Vagina (tissue), 2 donors: ENCODE measurements at places on chromosomes 1 and 21.
A peak's percentile ranks its signal among the peaks of the same experiment; 100 is the strongest.

DNA sequence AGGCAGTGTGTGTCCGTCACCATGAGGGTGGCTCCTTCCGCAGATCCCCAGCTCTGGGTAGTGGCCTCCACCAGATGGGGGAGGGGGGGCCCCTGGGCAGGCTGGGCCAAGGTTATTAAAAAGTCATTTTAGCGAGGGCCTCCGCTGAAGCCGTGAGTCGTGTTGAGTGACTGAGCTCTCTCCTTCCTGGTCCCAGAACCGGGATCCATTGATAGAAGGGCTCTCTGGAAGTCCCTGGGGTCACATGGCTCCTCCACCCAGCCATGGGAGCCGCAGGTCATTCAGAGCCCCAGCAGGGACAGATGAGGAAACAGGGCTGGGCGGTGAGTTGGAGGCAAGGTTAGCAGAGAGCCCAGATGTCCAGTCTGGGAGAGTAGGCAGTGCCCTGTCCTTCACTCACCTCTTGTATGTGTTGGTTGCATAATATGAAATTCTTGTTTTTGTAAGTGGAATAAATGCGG is 12.9 kb downstream of the MIIP start:
- H3K27ac ChIP-seq: no peak overlapping the region
- no peak overlapping the region for H3K4me3 ChIP-seq
- DNase-seq: no peak
- no peaks in the 10 kb centered on the region for H3K27me3 ChIP-seq

DNA sequence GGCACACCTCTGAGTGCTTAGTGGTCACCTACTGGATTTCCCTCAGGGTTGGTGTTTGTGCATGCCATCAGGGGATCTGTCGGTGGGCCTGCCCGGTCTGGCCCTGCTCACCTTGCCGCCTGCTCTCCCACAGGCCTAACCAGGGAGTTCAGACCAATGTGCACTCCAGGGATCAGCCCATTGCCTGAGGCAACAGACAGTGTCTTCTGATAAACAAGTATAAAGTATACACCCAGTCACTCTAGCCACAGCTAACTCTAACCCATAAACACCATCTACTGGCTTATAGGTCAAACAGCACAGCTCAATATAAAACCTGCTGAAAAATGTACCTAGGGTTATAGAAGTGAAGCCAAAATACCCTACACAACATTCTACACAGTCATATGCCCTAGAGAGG is 1300.0 kb downstream of the PLA2G4A start:
- no peaks in the 10 kb centered on the region for H3K4me1 ChIP-seq
- H3K36me3 ChIP-seq: no peaks in the 10 kb centered on the region
- no peak overlapping the region for H3K27ac ChIP-seq
- DNase-seq: no peak

GRCh38 chr1:46137916-46138315 is 5.5 kb upstream of the PIK3R3 start:
- H3K27me3 ChIP-seq: no peaks in the 10 kb centered on the region
- peak; percentile 25 for DNase-seq
- H3K4me1 ChIP-seq: peaks cover 13% of the 10 kb centered on the region
- no peak overlapping the region for H3K27ac ChIP-seq

- H3K27ac ChIP-seq: peak overlapping the region; percentile 92
- H3K36me3 ChIP-seq: no peaks in the 10 kb centered on the region
- no peak for DNase-seq
- no peak overlapping the region for H3K4me3 ChIP-seq
- H3K4me1 ChIP-seq: peaks cover 85% of the 10 kb centered on the region
Measured at GRCh38 chr1:201917362-201918033, 28.8 kb downstream of the SHISA4 start.

DNA sequence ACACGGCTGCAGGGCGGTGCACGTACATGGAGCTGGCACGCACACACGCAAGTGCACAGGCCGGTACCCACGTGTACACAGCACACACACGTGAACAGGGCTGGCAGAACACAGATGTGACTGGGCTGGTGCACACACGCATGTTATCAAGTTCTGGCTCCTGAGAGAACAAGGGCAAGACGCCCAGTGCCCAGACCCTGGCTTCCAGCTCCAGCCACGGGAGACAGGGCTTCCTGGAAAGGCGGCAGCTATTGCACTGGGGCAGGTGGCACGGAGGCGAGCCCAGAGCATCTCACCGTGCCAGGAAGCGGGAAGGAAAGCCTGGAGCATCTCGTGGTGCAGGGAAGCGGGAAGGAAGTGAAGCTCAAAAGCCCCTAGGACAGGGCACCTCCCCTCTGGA is 5.9 kb downstream of the SDF4 start:
- H3K27ac ChIP-seq: no peak overlapping the region
- H3K27me3 ChIP-seq: no peaks in the 10 kb centered on the region
- H3K36me3 ChIP-seq: no peaks in the 10 kb centered on the region

DNA sequence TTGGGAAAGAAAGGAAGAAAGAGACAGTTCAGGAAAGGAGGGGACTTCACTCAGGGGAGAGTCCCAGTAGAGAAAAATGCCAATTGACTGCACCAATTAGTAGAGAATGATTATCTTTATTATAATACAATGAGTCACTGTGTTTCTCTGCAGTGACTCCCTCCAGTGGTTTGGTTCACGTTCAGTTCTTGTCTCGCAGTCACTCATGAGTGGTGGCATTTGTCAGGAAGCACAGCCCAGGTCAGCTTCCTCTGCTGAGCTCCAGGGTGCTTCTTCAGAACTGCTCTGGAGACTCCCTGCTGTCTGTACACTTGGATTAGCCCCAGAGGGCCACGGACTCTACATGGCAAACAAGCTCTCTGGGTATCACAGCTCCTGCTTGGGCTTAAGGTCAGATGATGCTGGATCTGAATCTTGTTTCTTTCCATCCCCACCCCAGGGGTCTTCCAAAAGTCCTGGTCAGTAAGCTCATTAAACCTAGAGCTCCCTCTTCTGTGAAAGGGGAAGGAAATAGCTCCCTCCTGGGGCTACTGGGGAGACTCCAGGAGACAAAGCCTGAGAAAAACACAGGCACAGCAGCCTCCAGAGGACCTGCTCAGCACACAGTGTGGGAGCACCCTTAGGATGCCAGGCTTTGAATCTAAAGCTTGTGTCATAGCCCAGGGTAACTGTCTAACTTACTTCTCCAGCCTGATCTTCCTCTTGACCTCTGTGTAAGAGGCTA is 619.0 kb downstream of the AJAP1 start:
- no peak overlapping the region for H3K27ac ChIP-seq
- no peaks in the 10 kb centered on the region for H3K27me3 ChIP-seq
- H3K36me3 ChIP-seq: no peaks in the 10 kb centered on the region
- no peak for DNase-seq

DNA sequence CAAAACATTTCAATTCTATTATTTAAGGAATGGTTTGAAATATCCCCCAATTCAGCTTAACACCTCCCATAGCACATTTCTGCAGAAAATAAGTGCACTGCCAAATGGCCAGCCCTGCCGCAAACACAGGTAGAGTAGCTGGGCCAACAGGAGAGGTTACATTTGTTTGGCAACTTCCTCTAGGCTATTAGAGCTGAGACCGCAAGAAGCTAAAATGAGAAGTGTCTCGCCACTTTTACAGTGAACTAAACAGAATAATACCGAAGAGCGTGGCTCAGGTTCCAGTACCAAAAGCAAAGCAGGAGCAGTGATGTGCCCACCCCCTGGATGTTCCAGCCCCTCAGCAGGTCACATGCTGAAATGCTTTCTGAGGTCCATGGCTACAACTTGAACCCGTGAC is 154.5 kb upstream of the PKN2 start:
- no peaks in the 10 kb centered on the region for H3K27me3 ChIP-seq
- H3K4me1 ChIP-seq: no peaks in the 10 kb centered on the region

- H3K4me1 ChIP-seq: peaks cover 12% of the 10 kb centered on the region
- H3K36me3 ChIP-seq: no peaks in the 10 kb centered on the region
- no peak for DNase-seq
Measured at GRCh38 chr1:174166530-174167264, 7.4 kb downstream of the RABGAP1L start.

DNA sequence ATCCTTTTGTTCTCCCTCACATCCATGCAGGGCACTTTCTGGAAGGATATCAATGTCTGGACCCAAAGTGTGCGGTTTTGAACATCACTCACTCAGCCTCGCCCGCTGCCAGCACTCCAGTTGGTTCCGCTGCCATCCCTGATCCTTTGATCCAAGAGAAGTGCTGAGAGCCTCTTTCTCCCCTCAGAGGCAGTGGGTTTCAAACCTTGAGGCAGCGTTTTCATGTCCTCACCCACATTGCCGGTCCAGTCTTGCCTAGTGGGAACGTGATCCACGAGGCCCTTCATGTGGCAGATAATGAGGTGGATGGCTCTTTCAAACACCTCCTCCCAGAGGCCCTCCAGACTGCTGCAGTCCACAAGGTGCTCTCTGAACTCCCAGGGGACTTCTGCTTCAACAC is 122.2 kb downstream of the ACTL8 start:
- no peaks in the 10 kb centered on the region for H3K36me3 ChIP-seq
- H3K4me3 ChIP-seq: no peak overlapping the region
- H3K27ac ChIP-seq: no peak overlapping the region
- no peak for DNase-seq
- no peaks in the 10 kb centered on the region for H3K4me1 ChIP-seq

GRCh38 chr1:178011864-178012503 is 42.1 kb upstream of the SEC16B start:
- H3K27ac ChIP-seq: no peak overlapping the region
- no peaks in the 10 kb centered on the region for H3K4me1 ChIP-seq
- no peak overlapping the region for H3K4me3 ChIP-seq

GRCh38 chr1:34319218-34319617 is 142.5 kb downstream of the C1orf94 start:
- DNase-seq: no peak
- H3K36me3 ChIP-seq: no peaks in the 10 kb centered on the region
- H3K4me3 ChIP-seq: no peak overlapping the region
- H3K27ac ChIP-seq: no peak overlapping the region
- no peaks in the 10 kb centered on the region for H3K4me1 ChIP-seq
- no peaks in the 10 kb centered on the region for H3K27me3 ChIP-seq

GRCh38 chr1:232844791-232845190 is 39.6 kb downstream of the MAP10 start:
- no peak for DNase-seq
- H3K36me3 ChIP-seq: no peaks in the 10 kb centered on the region
- H3K4me1 ChIP-seq: no peaks in the 10 kb centered on the region
- H3K4me3 ChIP-seq: no peak overlapping the region
- H3K27me3 ChIP-seq: no peaks in the 10 kb centered on the region

DNA sequence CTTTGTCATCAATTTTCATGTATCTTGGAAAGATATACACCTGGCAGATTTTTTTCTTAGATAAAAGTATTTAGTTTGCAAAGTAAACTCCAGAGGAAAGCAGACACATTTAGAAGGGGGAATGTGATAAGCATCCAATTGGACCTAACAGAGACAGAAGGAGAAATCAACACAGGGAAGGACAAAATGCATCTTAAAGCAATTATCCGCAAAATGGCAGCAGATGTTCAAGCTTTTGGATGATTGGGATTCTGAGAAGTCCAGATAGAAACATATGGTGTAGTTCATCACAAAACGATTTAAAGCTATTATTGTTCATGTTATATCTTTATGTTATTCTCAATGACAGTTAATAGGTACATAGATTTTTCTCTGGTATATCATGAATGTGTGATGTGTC is 1153.1 kb upstream of the B3GALT2 start:
- no peaks in the 10 kb centered on the region for H3K36me3 ChIP-seq
- no peak for DNase-seq
- no peaks in the 10 kb centered on the region for H3K27me3 ChIP-seq
- H3K4me1 ChIP-seq: no peaks in the 10 kb centered on the region

DNA sequence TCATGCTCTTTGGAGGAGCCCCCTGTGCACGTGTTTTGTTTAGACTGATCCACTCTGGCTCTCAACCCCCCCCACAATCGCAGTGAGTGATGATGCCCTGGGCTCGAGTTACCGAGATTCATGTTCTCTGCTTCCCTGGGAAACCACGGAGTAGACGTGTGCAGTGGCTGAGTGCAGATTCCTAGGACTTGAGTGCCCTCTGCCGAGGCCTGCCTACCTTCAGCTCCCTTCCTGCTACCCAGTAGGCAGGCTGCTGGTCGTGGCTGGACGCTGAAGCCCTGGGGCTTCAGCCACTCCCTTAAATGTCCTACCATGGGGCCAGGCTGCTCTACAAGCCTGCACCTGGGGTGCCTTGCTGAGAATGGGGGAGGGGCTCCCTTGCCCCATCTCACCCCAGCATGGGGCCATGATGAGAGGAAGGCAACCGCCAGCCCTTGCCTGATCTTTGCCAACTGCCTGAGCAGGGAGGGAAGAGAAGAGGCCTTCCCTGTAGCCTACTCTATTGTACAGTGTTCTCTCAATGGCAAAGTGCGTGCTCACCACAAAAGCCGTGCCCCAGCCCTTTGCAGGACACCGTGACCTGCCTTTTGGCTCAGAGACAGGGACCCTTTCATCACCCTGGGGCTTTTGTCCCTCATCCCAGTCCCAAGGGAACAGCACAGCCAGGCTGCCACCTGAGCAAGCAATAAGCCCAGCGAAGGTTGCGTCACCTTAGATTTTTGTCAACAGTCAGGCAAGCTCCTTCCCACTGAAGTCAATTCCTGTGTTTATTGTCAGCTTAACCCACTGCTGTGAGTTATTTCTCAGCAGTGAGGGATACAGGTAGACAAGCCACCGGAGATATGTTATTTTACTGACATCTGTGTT is 4.1 kb upstream of the GRIK3 start:
- no peak overlapping the region for H3K4me3 ChIP-seq
- no peaks in the 10 kb centered on the region for H3K27me3 ChIP-seq

DNA sequence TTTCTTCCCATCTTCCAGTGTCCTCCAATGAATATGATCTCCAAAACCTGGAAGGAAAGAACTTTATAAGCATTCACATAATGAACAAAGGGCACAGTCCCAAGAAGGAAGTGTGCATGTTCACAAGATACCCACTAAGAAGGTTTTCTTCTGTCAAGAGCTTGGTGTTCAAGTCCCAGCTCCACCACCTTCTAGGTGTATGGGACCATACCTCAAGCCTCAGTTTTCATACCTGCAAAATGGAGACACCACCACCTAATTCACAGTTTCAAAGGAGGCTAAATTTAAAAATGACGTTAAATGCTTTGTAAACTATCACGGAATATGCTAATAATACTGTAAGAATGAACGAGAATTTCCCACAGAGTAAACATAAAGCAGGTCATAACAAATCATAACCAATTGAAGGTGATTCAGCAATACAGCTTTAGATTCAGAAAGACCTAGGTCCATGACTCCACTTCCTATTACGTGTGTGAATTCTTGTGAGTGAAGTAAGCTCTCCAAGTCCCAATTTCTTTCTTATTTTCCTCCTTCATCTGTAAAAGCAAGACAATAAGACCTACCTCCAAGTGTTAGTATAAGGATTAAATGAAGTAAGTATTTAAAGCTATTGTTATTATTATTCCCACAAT is 8.1 kb upstream of the KTI12 start:
- no peak for DNase-seq
- H3K4me1 ChIP-seq: no peaks in the 10 kb centered on the region
- H3K27me3 ChIP-seq: no peaks in the 10 kb centered on the region

- H3K36me3 ChIP-seq: no peaks in the 10 kb centered on the region
- DNase-seq: no peak
- no peak overlapping the region for H3K27ac ChIP-seq
- no peaks in the 10 kb centered on the region for H3K27me3 ChIP-seq
- no peak overlapping the region for H3K4me3 ChIP-seq
Measured at GRCh38 chr1:76501586-76502219, 365.6 kb upstream of the ST6GALNAC5 start.
